ENCODE measurements at places on chromosomes 11 and 22.

DNA sequence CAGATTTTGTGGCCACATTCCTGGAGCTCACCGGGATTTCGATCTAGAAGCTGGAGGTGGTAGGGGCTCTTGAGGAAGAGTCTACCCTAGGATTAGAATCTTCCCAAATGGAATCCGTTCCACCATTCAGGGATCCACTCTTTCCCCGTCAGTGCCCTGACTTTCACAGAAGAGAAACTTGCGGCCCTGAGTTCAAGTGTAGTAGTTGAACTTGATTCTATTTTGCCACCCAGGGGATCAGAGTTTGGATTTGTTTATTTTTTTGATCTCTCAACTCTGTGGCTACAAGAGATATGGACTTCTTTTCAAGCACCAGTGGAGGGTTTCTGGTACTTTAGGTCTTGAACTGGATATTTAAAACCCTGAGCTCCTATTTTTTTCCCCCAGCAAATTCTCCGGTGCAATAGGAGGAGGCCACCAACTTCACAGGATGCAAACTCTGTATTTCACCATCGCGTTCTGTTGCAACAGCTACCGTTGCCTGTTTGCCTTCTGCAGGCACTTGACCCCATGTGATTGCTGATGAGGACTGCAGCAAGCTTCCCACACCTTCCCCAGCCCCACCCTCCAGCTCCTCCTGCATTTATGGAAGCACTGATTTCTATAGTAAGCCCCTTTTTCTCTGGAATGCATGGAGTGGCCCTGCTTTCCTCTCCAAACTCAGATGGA lies 14.8 kb upstream of the MRGPRF start:
- DNase-seq, result no peak

DNA sequence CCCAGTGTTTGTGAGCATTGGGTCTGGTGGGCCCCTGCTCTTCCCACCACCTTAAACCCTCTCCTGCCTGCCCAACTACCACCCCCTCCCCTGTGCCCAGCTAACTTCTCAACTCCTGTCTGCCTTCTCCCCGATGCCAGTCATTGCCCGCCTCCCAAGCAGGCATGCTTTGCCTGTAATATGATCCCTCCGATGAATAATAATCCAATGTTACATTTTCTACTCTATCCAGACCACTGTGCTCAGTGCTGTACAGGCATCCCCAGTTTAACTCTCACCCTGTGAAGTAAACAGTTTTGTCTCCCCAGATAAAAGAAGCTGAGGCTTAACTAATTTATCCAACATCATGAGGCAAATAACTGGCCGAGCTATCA lies 35.5 kb upstream of the OLFML1 start:
- no peak for DNase-seq

- peak; percentile 34 for DNase-seq
These were observed 58.7 kb upstream of the SLN start for GRCh38 chr11:107770551-107770951.

- DNase-seq, result no peak
These were observed 331.9 kb upstream of the NARS2 start for GRCh38 chr11:78906566-78906965.

GRCh38 chr11:131033151-131033651 lies 116.9 kb upstream of the SNX19 start:
- peak; percentile 67 for DNase-seq

DNA sequence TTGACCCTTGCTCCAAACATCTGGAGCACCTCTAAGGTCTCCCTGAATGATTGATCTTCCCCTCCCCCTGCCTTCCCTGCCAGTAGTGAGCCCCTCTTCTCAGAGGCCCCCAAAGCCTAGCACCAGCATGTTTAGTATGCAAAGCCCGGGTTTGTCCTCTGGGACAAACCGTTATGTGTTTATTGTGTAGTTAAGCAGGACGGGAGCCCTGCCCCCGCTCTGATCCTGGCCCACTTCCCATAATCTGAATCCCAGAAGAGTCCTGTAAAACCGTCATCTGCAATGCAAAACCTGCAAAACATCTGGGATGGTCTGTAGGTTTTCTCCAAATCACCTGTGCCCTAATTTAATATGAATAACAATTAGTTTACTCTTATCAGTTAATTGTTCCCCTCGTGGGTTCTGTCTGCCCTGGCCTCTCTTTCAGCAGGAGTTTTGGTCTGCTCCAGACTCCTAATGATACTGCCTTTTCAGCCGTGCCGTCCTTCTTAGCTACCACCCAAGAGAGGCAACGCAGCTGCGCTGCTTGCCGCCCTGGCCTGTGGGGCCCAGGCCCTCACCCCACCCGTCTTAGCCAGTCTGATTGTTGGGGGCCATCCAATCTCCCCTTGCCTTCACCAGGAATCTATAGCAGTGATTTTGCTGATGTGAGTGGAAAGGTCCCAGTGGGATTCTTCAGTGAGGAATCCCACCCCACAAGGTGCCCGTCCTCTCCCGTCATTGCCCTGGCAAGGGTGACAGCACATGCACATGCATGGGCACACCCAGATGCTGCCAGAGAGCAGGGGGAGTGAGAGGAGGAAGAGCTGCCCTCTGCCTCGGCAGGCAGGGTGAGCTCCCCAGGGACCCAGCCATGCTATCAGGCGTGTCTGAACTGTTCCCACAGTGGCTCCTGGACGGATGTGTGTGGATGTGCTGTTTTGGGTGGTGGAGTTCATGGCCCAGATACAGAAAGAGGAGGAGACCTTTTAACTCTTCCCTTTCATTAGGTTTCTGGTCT lies 3.0 kb upstream of the B3GAT1 start:
- DNase-seq, result no peak

DNA sequence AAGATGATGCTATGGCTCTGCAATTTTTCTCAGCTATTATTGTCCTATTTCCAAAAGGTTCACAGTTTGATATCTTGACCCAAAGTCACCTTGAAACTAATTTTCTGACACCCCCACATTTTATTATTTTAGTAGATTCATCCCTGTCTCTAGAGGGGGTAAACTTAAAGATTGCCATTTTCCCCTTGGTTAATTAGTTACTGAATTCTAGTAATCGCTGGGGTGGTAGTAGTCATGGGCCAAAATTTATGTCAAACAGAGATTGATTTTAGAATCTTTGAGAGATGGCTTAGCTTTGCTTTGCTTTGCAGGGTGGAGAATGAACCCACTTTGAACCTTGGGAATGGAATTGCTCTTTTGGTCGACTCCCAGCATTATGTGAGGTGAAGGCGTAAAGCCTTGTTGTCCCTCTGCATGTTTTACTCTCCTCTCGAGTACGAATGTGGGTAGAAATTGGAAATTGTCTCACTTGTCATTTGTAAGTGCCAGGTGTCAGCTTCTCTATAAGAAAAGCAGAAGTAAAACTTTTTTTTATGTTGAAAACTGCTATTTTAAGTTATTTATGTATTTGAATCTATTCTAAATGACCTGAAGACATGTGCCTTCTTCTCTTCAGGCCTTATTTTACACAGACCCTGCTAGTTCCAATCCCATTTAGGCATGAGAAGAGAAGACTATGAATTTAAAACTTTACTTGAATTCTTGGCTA lies 42.4 kb upstream of the RCE1 start:
- DNase-seq, result no peak

DNA sequence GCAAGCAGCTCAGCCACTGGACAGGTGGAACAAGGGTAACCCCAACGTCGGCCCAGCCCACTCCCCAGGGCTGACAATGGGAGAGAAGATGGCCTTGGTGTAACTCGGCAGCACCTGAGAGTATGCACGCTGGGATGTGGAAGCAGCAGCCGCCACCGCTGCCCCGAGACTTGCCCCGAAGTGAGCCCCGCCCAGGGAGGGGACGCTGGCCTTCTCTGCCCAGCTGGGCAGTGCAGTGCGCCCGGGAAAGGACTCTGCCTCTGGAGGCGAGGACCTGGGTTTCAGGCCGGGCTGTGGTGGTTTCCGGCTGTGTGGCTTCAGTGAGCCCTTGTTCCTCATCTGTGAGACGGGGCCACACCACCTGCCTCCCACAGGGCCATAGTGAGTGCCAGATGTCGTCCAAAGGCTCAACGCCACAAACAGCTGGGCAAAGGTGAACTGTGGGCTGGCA lies 8.6 kb upstream of the POLDIP3 start:
- no peak for DNase-seq

GRCh38 chr11:10942620-10943019 lies 84.8 kb upstream of the ZBED5 start:
- no peak for DNase-seq

GRCh38 chr11:78156127-78156844 lies 16.9 kb upstream of the ALG8 start:
- no peak for DNase-seq

DNA sequence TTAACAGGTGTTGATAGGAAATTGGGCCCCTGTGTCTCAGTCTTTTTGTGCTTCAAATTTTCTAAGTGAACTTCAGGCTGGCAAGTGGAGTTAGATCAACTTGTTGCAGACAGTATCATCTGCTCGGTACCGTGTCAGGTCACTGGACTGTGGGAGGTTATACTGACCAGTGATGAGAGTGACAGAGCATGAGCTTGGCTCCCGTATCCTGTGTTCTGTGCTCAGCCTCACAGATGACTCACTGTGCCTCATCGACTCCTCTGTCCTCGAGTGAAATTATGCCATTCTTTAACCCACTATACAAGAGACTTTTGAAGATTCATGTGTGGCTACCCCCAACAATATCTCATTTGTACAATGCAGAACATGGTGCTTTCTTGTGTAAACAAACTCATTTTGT lies 7.9 kb downstream of the GRAP2 start:
- DNase-seq, result no peak

- no peak for DNase-seq
These were observed 8.6 kb upstream of the APBB1 start for GRCh38 chr11:6427516-6427915.

GRCh38 chr11:35721651-35722282 lies 59.2 kb downstream of the TRIM44 start:
- DNase-seq, result no peak

- no peak for DNase-seq
These were observed 25.4 kb upstream of the ARHGAP20 start for GRCh38 chr11:110737593-110737992.

GRCh38 chr22:32803738-32804435 lies 2.4 kb downstream of the TIMP3 start:
- no peak for DNase-seq

GRCh38 chr11:33931067-33931466 lies 39.2 kb upstream of the LMO2 start:
- no peak for DNase-seq

GRCh38 chr22:19715188-19715930 lies 1.1 kb downstream of the SEPTIN5 start:
- no peak for DNase-seq

DNA sequence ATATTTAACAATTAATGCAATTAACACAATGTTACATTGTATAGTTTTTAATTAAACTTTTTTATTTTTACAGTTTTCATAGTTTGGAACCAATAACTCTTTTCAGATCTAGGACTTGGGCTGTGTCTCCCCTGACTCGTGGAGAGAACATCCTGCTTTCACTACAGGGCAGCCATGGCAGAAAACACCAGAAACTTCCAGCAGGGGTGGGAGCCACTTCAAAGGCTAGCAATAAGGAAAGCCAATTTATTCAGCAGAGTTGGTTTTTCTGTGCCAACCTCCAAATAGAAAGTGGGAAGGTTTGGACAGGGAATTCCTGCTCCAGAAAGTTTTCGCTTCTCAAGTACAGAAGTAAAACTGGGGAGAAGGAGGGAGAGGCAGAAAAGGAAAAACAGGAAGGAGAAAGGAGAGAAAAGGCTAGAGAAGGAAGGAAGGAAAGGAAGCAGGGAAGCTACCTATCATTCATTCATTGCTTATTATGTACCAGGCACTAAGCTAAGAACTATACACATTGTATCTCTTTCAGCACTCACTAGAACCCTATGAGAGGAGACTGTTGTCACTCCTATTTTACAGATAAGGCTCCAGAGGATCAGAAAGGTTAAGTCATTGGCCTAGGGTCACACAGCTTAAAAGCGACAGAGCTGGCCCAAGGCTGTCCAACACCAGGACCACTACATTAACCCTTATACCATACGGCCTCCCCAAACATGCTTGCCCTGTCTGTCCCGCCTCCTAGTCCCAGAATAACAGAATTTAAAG lies 54.8 kb upstream of the CREB3L1 start:
- no peak for DNase-seq

DNA sequence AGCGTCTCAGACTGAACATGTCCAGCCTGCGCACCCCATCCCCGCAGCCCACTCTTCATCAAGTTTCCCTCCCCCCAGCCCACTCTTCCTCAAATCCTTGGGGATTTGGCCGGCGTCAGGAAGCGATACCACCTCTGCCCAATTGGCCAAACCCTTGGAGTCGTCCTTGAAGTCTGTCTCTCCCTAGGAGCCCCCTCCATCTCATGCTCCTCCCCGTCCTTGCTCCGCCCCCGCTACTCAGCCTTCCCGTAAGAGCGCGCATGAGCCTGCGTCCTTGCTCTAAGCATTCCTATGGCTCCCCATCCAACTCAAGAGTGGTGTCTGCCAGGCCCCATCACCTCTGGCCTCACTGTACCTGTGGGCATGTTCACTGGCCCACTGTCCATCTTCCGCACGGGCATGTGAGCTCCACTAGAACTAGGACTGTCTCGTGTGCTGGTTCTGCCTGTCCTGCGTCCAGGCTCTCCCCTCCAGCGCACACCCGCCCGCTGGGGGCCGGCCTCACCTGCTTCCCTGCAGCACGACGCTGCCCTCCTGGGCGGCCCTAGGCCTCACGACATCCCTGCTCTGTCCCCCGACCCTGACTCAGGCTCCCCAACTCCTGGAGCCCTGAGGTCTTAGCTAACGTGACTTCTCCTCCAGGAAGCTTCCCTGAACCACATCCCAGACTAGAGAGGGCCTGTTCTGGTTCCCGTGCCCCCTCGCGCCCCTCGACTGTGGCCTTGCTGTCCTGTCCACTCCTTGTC lies 30.5 kb upstream of the TTLL12 start:
- no peak for DNase-seq

GRCh38 chr22:23000657-23001347 lies 69.5 kb upstream of the GNAZ start:
- no peak for DNase-seq

- DNase-seq, result no peak
These were observed 1052.9 kb downstream of the NTM start for GRCh38 chr11:132423266-132423665.

GRCh38 chr22:24969560-24970301 lies 17.2 kb downstream of the KIAA1671 start:
- DNase-seq, result no peak

DNA sequence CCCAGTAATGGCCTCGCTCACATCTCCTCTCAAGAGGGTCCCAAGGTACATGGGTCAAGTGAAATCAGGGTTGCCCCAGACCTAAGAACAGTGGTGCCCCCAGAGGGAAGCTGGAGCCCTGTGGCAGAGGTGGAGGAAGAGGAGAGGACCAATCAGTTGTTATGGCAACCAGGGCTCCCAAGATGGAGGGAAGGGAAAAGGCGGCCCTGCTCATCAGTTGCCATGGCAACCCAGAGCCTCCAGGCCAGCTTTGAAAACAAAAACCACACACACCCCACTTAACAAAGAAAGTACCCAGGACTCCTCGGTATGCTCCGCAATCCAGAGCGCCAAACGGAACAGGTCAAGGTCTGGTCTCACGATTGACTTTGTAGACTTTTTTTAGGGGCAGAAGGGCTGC lies 53.5 kb upstream of the SLC35C1 start:
- DNase-seq, result no peak

DNA sequence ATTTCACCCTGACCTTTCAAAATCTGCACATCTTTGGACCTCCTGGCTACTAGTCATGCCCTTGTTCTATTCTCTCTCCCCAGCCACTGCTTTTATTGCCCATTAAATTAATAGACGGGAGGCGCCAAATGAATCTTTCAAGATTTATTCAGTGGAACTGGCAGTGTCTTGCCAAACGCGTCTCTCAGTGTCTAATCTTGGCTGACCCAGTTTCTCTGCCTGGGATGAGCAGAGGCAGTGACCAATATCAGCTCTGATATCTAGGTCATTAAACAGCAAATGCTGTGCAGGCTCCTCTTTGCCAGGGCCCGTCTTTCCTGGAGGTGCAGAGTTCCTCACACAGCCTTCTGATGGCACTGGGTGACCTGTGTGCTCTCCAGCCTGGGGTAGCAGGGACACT lies 74.0 kb downstream of the TRAF6 start:
- DNase-seq, result no peak

Data from HS-5 (cell line).